ENCODE measurements at places on chromosomes 5 and 9. TPM values are rescaled to one million over a fixed set of nuclear protein-coding genes. Genes with fewer than 3 reads are reported as not detected.

Gene PTGS1
- 10.4 TPM for total RNA-seq

DNA sequence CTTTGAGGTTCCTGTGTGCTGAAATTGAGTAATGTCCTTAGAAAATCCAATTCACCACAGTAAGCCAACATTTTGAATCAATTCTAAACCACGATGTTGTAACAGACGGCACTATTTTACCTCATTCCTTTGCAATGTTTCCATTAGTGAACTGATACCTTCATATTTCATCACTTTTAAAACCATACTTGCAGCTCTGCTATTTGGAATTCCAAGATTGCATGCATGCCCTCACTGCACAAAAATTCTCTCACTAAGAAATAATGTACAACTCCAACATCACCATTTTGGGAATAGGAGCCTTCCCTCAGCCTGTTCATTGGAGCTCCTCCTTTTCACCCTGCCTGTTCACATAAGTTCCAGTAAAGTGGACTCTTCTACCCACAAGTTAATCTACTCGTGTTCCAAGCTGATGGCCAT lies 74.8 kb upstream of the TGFBR1 start:
- peak; percentile 97 for DNase-seq

GRCh38 chr5:36536616-36537005 lies 69.8 kb upstream of the SLC1A3 start:
- no peak for DNase-seq

DNA sequence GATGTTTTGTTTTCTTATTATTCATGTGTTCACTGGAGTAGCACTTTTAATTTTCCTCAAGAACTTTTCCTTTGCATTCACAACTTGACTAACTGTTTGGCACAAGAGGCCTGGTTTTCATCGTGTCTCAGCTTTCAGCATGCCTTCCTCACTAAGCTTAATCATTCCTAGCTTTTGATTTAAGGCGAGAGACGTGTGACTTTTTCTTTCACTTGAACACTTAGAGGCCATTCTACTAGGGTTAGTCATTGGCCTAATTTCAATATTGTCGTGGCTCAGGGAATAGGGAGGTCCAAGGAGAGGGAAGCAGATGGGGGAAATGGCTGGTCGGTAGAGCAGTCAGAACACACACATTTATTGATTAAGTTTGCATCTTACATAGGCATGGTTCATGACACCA lies 94.0 kb downstream of the ZNF462 start:
- DNase-seq, result peak; percentile 62

GRCh38 chr9:95752129-95752731 lies 123.3 kb upstream of the ERCC6L2 start:
- no peak for DNase-seq

GRCh38 chr5:171207256-171207847 lies 101.7 kb upstream of the TLX3 start:
- peak; percentile 64 for DNase-seq

Gene ELP1
- 31.2 TPM for total RNA-seq

Gene MLANA
- total RNA-seq, result not detected

DNA sequence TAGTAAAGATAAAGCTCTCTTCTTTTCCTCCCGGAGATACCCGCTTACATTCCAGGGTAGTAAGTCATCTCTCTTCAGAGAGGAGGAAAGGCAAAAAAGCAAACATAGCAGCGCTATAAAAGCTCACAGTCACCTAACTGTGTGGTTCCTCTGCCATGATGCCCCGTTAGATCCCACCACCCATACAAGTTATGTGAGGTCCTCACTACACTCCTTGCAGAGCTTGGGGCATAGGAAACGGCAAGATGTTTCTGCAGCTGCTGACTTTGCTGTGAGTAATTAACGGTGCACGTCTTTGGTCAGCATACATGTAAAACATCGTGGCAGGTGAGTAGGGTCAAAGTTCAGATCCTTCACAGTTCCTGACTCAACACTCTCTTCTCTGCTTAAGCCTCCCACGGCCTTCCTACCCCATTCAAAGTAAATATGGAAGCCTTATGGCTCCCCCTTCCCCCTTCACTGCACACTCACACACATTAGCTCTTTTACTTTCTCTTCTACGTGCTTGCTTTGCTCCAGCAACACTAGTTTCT lies 218.9 kb downstream of the DIRAS2 start:
- peak; percentile 17 for DNase-seq

DNA sequence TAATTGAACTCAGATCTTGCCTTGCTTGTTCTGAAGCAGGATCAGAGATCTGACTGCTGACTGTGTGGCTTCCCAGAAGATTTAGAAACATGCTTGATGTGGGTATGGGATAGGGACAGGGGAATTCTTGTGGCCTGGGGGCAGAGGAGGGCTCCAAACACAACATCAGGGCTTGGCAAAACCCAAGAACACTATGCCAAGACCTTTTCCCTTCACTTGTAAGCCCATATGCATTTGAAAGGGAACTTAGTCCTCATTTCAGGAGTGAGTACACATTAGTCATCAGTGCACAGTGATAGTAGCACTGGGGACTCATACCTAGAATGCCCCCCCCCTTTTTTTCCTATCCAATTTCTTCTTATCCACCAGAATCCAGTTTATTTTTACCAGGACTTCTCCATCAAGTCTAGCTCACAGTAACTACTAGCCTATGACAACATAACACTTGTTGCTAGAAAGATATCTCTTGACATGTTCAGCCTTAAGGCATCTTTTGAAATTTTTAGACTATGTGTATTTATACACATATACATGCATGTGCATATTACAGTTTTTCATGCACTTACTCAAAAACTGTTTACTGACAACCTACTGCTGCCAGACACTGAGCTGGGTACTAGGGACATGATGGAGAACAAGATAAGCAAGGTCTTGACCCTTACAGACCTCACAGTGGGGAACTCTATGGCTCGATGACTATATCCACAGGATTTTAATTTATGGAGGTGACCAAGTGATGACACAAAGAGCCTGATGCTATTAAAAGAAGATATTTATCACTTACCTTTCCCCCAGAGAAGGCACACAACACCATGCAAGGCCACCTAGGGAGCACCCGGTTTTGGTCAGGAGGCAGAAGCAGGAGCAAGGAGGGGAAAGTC lies 158.3 kb upstream of the MAP3K1 start:
- no peak for DNase-seq

Gene CKMT2
- 0.43 TPM for total RNA-seq

GRCh38 chr5:6190838-6191237 lies 187.5 kb downstream of the MED10 start:
- DNase-seq, result no peak

Gene ADGRD2
- total RNA-seq, result not detected

- no peak for DNase-seq
Observed at GRCh38 chr5:19172926-19173470, 815.0 kb downstream of the CDH18 start.

DNA sequence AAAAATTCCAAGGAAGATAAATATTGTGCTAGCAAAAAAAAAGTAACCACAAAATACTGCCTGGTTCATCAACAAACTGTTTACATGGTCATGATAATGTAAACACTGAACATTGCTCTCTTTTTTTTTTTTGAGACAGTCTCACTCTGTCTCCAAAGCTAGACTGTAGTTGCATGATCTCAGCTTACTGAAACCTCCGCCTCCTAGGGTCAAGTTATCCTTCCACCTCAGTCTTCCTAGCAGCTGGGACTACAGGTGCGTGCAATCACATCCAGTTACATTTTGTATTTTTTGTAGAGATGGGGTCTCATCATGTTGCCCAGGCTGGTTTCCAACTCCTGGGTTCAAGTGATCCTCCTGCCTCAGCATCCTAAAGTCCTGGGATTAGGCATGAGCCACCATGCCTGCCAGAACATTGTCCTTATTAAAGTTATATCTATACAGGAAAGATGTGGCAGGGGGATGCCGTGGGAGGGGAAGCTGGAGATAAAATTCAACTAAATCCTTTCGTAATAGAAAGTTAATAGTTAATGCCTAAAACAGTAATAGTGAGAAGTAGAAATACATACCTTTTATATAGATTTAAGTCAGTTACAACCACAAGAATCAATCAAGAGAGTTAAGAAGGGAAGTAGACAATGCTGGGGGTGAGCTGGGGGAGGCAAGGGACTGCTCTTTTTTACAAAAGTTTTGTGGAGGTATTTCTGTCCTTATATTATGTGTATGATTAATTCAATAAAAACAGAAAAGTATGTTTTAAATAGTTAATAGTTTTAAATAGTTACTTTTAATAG lies 52.3 kb downstream of the RGMB start:
- no peak for DNase-seq

Gene BTNL9
- not detected for total RNA-seq

DNA sequence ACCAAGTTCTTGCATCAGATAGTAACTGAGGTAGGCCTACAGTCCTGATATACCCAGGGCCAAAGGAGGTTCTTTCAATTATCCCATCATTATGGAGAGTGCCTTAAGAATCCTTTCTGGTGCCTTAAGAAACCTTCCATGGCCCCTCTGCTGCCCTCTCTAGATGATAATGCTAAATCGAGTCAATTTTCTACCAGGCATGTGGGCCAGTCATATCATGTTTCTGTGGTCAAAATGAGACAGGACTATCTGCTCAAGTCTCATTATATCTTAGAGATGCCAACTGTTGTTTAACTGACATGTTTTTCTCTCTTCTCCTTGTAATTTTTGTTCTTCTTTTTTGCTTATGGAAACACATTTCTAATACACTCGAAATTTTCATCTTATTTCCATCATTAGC lies 127.6 kb downstream of the EDIL3 start:
- DNase-seq, result no peak

DNA sequence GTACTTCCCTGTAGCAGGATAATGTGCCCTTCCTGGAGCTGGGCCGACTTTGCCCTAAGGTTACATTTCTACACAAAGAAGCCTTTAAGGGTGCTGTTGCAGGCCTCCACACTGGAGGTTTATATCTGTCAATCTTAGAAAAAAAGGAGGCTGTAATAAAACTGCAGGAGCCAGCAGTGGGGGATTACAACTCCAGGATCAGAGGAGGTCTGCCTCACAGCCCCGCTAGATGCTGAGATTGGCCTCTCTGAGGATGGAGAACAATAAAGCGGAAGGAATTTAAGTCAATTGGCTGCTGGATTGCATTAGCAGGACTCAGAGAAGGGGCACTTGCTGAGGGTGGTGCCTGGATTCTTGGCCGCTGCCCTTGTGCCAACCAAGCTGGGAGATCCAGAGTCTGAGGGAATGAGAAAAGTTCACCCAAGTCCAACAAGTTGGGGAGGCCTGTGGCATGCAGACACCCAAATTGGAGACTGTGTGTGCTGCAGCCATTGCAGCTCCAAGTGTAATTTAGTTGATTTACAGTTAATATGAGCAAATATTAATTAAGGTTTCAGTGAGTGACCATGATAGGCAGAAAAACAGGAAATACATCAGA lies 99.0 kb upstream of the SSBP2 start:
- DNase-seq, result no peak

Gene ATP10B
- not detected for total RNA-seq

DNA sequence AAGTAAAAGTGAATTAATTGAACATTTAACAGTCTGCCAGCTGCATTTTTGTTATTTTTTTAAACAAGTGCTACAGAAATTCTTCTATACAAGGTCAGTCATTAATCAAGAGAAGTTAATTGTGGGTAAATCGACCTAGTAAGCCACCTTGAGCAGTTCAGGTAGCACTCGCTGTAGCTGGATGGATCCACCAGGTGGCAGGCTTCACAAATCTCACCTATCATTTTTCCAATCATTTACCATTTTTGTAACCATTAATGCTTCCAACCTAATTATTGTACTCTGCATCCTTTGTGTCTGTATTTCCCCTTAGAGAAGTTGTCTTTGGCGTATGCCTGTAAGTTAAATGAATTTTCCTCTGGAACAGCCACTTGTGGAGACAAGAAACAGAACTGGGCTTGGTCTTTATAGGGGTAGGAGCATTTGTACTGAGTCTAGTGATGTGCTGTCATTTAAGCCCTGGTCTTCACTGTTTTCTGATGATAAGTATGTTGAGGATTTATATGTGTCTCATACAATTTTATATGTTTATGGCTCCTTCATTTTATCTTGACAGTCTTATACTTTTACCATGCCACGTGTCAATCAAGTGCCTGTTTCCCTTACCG lies 39.5 kb downstream of the CD180 start:
- peak; percentile 37 for DNase-seq

- no peak for DNase-seq
Observed at GRCh38 chr5:153598099-153598498, 107.6 kb downstream of the GRIA1 start.

GRCh38 chr5:11261241-11261640 lies 500.2 kb upstream of the DAP start:
- DNase-seq, result no peak

DNA sequence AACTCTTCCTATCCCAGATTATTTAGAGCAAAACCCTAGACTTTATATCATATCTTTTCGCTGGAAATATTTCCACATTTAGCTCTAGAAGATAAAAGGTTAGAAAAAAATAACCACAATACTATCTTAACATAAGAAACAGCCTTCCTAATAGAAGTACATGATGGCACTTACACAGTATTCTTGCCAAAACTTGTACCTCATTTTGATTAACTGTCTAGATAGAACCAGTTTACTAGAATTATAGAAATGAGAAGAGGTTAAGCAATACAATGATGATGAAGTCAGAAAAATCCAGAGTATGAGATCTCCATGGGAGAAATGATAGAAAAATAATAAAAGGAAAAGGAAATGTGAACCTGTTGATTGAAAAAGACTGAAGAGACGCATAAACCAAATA lies 63.1 kb downstream of the SLC12A2 start:
- DNase-seq, result no peak

- no peak for DNase-seq
Observed at GRCh38 chr9:31323726-31324444, 1060.6 kb upstream of the ACO1 start.

Gene SLC36A3
- not detected for total RNA-seq

Gene PRLR
- total RNA-seq, result 3.5 TPM

- no peak for DNase-seq
Observed at GRCh38 chr5:111227226-111227782, 3.1 kb downstream of the CAMK4 start.

DNA sequence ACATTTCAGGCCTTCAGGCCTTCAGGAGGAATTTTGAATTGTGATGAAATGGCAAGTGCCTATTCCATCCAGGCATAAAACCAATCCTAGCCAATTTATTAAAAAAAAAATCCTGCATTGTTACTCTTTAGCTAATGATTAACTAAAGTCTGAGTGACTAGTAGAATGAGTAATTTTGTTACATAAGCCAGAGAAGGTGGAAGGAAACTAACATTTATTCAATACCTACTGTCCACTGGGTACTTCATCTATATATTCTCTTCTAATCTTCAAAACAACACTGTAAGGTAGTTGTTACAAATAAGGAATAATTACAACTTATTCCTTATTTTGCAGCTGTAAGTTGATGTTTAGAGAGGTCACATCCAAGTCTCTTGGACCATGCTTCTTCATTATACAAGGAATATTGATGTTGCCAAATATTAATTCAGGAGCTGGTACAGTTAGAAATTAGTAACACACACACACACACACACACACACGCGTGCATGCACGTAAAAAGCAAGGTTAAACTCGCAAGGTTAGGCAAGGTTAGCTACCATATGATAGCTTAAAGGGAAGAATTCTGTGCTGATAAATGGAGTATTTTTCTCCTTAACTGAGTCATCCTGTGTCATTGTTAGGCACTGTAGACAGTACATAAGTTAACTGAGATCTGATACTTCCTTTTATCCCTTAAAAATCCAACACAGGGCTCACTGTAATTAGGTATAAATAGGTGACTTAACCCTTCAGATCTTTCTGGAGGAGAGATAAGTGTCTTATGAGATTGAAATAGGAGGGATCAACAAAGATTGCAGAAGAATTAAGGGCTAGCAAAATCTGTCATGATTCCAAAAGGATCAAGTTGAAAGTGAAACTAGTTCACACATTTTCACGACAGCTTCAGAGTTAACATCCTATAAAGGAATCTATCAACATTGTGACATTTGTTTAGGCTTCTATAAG lies 596.9 kb downstream of the PDE4D start:
- DNase-seq, result peak; percentile 64

Gene SLC1A3
- total RNA-seq, result 1.3 TPM

Measured in fibroblast of villous mesenchyme (primary cell).